ENCODE measurements at places on chromosomes 4 and X.
A peak's percentile ranks its signal among the peaks of the same experiment; 100 is the strongest.

GRCh38 chr4:83269256-83269655, 15.3 kb downstream of the COQ2 start:
- DNase-seq: peak; percentile 38

GRCh38 chr4:156865451-156865850, 106.1 kb downstream of the PDGFC start:
- DNase-seq: no peak

DNA sequence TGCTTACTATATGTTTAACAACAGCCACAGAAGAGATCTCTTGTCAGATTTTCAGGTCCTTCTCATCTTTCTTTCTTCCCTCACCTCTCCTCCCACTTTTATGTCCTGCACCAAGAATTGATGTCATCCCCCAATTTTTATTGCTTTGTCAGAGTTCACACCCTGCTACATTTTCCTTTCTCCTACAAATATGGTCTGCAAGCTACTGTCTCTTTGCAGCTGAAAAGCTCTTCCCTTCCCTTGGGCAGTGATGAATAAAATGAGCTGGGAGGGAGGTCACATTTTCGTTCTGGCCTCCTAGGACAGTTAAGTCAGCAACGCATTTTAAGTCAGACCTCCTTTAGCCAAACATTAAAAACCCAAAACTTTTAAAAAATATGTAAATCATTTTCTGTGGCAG, 26.7 kb upstream of the VEGFD start:
- DNase-seq: no peak

- DNase-seq: peak; percentile 19
These were observed at the start of gene FAM47E for GRCh38 chr4:76251441-76252270. TSS of gene FAM47E (plus strand) at chr4:76251721. CDS start at chr4:76251747, 26 bp downstream.

DNA sequence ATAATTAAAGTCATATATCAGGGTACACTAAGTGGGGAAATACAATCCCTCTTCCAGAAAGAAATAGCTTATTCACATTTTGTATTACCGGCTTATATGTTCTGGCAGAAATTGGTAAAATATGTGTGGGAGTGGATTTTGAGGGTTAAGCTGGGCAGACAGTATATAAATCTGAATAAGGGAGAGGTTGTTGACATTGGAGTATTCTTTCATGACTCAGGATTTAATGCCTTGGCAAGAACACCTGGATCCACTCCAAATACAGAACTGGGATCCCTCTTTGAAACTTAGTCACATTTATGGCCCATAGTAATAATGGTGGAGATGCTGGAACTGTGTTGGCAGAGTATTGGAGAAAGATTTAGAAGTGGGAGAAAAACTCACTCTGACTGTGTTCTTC, 54.3 kb upstream of the TET2 start:
- DNase-seq: peak; percentile 93

GRCh38 chrX:7485061-7485460, 337.1 kb upstream of the PUDP start:
- no peak for DNase-seq

GRCh38 chr4:148926276-148927260, 484.4 kb upstream of the NR3C2 start:
- DNase-seq: peak; percentile 89

DNA sequence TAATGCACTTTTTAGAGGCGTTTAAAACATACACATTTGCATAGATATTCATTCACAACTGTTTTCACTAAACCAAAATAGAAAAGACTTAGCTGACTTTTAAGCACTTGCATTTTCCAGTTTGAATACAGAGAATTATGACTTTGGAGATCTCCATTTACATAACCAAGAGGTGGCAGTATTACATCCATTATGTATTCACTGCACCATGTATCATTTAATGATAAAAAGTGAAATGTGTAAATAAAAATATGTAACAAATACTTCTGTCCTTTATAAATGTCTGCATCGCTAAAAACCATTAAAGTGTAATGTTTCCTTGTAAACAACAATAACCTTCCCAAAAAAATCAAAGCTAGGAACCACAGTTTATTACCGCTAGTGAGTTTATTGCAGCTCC, 413.2 kb downstream of the FGF13 start:
- no peak for DNase-seq

DNA sequence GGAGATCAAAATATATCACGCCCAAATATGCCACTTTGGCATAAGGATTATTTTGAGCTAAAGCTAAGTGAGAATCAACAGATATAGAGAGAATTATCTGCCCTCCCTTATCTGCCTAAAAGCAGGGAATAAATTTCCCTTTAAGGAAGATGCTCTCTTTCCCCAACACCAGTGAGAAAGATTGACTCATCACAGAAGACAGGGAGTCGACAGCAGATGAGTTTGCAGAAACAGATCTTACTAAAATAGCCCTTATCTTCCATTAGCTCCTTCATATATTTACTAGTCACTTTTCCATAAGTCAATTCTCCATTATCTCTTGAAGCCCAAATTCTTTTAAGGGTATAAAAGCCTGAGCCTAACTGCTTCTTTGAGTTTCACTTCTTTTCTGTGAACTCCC, 156.6 kb downstream of the CAMK2D start:
- peak; percentile 50 for DNase-seq

DNA sequence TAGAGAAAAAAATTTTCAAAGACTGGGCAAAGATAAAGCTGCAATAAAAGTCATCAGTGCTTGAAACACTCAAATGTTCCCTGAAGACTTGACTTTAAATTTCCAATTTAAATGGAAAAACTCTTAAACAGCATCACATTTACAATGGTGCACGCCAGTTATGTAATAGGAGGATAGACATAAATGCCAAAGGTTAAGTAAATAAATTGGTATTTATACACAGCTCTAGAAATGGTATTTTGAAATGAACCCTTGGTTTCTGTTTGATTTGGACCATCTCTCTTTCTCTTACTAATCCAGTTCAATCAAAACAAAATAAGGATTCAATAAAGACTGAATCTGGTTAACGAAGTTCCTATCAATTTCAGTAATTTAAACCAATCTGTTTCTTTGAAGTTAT, 272.6 kb downstream of the GPM6A start:
- no peak for DNase-seq

DNA sequence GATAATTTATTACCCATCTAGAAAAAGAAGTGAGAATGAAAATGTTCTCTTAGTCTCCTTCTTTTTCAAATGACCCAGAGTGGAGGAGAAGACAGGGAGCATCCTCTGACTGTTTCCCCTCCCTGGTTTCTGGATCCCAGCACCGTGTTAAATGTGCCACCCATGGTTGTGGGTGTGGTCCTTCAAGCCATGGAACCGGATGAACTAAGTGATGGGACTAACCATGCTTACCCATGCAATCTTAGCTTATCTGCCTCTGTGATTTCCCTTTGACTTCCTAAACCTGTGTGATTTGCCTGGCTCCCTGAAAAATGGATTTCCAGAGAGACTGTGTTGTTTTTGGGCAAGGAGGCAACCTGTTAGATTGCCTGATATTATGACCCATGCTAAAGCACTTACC, 437.1 kb downstream of the MAGEB5 start:
- peak; percentile 6 for DNase-seq

DNA sequence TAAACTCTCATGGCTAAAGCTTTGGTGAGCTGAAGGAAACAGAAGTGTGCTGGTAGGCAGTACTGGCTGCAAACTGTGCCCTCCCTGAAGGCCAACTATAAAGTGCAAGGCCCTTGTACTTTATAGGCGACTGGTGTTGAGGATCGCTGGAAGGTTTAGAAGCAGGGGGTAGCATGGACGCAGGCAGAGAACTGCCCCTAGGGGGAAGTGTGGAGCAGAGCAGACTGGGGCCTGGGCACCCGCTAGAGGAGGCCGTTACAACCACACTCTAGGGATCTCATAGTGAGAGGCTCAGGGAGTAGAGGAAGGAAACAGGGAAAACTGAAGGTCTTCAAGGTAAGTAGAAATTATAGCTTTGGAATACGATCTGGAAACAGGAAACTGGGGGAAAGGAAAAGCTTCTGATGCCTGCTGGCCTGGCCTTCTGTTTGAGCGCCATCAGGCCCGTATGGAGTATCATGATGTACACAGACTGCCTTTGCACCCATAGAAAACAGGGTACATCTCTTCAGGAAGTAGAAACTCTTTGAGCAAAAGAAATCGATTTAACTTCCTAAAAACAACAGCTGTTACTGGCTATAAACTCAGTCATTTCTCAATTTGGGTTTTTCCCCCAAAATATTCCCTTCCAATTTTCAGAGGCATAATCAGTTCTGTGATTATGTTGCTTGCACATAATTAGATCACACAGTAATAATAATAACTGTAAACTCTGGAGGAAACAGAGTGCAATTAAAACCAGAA, 23.9 kb upstream of the TMSB4X start:
- peak; percentile 26 for DNase-seq

- DNase-seq: no peak
These were observed 24.4 kb downstream of the TSPAN5 start for GRCh38 chr4:98634061-98634460.

- DNase-seq: peak; percentile 54
These were observed at the start of gene PLXNA3 for GRCh38 chrX:154458116-154458953. TSS of gene PLXNA3 (plus strand) at chrX:154458281. CDS start at chrX:154460184, 1,903 bp downstream.

DNA sequence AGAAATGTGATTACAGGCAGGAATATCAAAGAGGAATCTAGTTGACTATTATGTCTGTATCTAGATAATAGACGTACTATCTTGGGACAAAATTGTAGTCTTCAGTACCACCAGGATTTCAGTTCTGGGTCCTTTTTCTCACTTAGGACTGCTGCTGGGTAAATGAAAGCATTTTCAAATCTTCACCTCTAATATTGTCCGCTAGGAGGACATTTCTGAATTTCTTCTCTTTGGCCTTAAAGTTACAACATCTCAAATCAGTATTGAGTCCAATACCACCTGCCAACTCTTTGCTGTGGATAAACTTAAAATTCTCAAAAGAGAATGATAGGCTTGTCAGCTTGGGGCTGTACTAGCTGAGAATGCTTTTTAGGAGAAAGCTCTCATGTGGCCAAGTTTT, 6.0 kb downstream of the FGF16 start:
- no peak for DNase-seq

- no peak for DNase-seq
These were observed 1049.1 kb upstream of the TENM3 start for GRCh38 chr4:181194096-181194495.

DNA sequence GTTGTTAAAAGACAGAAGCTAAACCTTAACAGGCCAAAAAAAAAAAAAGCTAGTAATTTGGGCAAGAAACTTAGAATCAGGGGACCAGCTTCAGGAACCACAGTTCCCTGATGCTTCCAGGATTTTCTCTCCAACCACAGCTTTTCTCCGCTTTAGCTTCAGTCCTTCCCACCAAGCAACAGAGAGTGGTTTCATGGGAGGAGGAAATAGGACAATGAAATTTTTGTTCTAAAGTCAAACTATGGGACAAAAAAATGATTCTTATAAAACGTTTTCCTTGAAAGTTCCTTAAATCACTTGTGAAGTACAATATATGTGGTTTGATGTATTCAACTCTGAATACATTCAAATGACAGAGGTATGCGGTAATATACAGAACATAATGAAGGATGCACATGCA, 71.0 kb upstream of the DHX15 start:
- DNase-seq: no peak

DNA sequence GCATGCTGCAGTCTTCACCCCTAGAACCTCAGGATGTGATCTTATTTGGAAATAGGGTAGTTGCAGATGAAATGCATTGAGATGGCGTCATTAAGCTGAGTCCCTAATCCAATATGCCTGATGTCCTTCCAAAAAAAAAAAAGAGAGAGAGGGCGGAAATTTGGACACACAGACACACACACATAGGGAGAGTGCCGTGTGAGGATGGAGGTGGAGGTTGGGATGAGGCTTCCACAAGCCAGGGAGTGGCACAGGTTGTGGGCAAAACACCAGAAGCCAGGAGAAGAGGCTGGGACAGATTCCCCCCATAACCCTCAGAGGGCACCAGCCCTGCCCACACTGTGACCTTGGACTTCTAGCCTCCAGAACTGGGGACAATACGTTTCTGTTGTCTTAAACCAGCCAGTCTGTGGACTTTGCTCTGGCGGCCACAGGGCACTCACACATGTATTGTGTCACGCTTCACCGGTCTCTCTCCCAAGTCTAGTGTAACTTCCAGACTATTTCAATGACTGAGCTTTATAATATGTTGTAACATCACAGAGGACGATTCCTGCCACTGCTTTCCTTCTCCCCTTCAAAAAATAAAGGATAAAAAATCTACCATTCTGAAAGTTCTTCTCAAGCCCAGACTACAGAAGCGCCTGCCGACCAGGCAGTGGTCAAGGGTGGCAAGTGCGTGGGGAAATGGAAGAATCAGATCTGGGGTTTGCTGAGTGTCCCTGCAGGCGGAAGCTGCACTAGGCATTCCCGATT, 35.8 kb upstream of the MAN2B2 start:
- no peak for DNase-seq

DNA sequence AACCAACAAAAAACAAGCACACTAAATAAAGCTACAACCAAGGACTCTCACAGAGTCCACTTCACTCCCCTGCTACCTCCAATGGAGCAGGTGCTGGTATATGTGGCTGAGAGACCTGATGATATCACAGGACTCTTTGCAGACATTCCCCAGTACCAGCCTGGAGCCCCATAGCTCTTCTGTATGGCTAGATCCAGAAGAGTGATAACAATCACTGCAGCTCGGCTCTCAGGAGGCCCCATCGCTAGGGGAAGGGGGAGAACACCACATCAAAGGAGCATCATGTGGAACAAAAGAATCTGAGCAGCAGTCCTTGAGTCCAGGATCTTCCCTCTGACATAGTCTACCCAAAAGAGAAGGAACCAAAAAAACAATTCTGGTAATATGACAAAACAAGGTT, 237.1 kb upstream of the TLL1 start:
- DNase-seq: no peak

DNA sequence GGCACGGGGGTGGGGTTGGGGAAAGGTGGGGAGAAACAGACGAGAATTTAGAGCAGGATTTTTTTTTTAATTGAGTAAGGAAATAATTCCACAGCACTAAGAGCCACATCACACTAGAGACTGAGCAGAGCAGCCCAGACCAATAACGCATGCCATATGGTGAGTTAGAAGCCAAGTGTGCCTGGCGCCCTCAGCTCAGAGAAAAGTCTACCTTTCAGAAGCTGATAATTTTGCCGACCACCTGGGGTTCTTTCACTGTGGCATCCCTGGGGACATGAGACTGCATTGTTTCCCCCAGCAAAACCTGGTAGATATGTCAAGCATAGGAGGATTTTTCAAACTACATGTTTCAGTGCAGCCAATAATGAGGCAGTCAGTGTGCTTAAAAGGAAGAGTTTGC, 516.8 kb downstream of the SMARCA1 start:
- no peak for DNase-seq

- no peak for DNase-seq
These were observed 51.6 kb downstream of the SCFD2 start for GRCh38 chr4:53314252-53314651.

DNA sequence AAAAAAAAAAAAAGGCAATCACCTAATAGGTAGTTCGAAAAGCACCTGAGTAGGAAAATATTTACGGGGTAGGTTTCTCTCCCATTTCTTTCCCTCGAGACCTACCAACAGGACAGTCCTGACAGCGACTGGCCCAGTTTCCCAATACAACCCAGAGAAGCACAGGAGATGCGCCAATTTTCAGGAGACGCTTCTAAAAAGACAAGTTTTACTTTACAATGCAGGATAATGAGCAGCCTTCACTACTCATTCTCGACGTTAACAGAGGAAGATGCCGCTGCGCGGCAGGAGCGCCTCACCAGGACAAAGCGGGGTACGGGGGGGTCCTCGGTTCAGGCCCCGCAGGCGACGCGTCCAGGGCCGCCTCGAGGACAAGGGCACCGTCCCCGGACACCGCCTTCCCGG, 708 bp downstream of the BCLAF3 start:
- DNase-seq: no peak

Data from cardiac fibroblast (primary cell).